Daoy (cell line): ENCODE measurements at places on chromosomes 5 and 9. TPM values are rescaled to one million over a fixed set of nuclear protein-coding genes. Genes with fewer than 3 reads are reported as not detected.

SPATA31D4 gene
- not detected in 2 replicates for total RNA-seq

CTSV gene
- 13.6 and 15.3 TPM in 2 replicates for total RNA-seq

IFNA5 gene
- total RNA-seq: not detected in 2 replicates

C7 gene
- total RNA-seq: 0.33 and 1.0 TPM in 2 replicates

SLC44A1 gene
- 30.7 and 33.3 TPM in 2 replicates for total RNA-seq

LAMC3 gene
- 2.5 and 3.8 TPM in 2 replicates for total RNA-seq

PCSK5 gene
- total RNA-seq: 1.4 TPM in 2 replicates

DCANP1 gene
- total RNA-seq: not detected in 2 replicates

KIF12 gene
- total RNA-seq: not detected in 2 replicates

DOCK8 gene
- total RNA-seq: 1.0 and 1.3 TPM in 2 replicates

C9orf50 gene
- total RNA-seq: not detected in 2 replicates

DBN1 gene
- total RNA-seq: 166 and 187 TPM in 2 replicates

IFNB1 gene
- not detected in 2 replicates for total RNA-seq

GMCL2 gene
- total RNA-seq: not detected in 2 replicates

UBTD2 gene
- total RNA-seq: 31.6 and 32.6 TPM in 2 replicates

OR1L8 gene
- total RNA-seq: not detected in 2 replicates

PFDN1 gene
- 144 and 162 TPM in 2 replicates for total RNA-seq

RANBP17 gene
- total RNA-seq: 0.09 and 0.34 TPM in 2 replicates

SLC22A4 gene
- total RNA-seq: 3.0 and 3.5 TPM in 2 replicates

NSMF gene
- total RNA-seq: 13.5 and 13.7 TPM in 2 replicates

CD74 gene
- total RNA-seq: not detected in 2 replicates

CCDC180 gene
- 1.3 and 1.9 TPM in 2 replicates for total RNA-seq

TMEM252 gene
- total RNA-seq: not detected in 2 replicates

FAM151B gene
- 4.3 and 7.0 TPM in 2 replicates for total RNA-seq

STK32A gene
- 2.1 and 4.8 TPM in 2 replicates for total RNA-seq

SNCAIP gene
- total RNA-seq: 7.4 and 8.2 TPM in 2 replicates

ANKRD34B gene
- total RNA-seq: 0.06 TPM in 1 of 2 replicates, not detected in the other

FBXL7 gene
- 0.92 and 3.0 TPM in 2 replicates for total RNA-seq

ANKS6 gene
- 10.3 and 28.6 TPM in 2 replicates for total RNA-seq

HRCT1 gene
- total RNA-seq: 1.8 and 3.5 TPM in 2 replicates

MARCOL gene
- total RNA-seq: not detected in 2 replicates

DBH gene
- not detected in 2 replicates for total RNA-seq

KIF27 gene
- 2.2 and 2.7 TPM in 2 replicates for total RNA-seq
